Right ventricle myocardium superior (tissue), 1 donor: ENCODE measurements at places on chromosomes 2 and 18. TPM values are rescaled to one million over a fixed set of nuclear protein-coding genes. Genes with fewer than 3 reads are reported as not detected.

DNA sequence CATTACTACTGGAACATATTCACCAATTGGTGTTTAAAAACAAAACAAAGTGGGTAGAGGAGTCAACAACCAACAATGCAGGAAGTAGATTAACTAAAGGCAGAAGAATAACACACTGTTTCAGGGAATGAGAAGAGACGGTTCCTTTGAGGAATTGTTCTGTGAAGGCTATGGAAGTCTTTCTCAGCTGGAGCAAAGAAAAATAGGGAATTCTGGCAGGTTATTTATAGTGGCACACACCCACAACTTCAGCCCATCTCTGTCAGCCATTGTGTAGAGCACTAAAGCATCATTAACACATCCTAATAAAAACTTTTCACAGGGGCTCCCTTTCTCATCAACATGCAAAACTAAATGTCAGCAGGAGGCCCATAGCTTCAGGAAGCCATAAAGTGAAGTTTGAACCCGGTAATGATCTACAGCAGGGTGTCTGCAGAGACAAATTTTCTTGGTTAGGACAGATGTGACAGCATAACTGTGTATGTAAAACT, 113.6 kb downstream of the CDH2 start:
- no peak for DNase-seq

- no peak for DNase-seq
Observed at GRCh38 chr2:216181351-216181750, 72.2 kb downstream of the XRCC5 start.

DNA sequence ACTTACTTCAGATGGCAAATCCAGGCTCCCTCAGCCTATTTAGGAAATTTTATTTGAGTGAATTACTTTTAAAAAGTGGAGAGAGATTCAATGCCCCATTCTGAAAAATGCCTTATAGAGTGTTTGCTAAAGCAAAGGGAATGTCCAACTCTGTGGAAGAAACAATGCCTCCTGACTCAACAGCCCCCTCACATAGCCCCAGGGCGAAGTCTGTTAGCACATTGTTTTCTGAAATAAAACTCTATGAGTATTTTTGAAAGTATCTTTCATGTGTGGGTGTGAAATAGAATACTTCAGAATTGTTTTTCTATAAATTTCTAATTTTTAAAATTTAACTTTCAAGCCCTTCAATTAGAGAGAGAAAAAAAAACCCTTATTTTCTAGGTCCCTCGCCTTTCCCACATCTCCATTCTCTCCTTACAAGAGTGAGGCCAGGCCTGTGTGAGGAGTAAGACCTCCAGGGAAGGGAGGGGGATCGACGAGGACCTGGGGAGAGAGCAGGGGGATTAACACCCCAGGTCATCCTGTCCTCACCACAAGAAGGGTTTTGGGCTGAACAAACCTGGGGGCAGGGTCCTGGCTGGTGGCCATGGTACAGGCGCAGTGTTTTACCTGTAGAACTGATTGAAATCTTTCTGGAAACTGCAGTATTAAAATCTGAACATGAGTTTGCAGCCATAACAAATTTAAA, 141.4 kb downstream of the SNTG2 start:
- no peak for DNase-seq

DNA sequence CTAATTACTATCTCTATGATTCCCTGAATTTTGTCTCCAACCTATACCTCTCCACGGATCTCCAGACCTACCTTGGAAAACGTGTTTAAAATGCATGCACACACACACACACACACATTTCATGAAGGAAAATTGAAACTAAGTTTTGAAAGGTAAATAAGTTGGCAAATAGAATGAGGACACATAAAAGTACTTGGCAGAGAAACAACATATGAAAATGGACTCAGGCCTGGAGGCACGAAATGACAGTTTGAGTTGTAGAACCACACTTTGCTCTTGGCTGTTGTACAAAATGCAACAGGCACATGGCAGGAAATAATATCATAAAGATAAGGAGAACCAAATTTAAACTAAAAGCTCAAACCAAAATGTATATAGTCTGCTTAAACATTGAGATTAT, 868.1 kb upstream of the CNTNAP5 start:
- no peak for DNase-seq

Gene XDH
- total RNA-seq = 0.13 TPM

Gene PAX3
- not detected for total RNA-seq

- no peak for DNase-seq
Observed at GRCh38 chr2:238418196-238418998, 8.3 kb upstream of the ASB1 start.

DNA sequence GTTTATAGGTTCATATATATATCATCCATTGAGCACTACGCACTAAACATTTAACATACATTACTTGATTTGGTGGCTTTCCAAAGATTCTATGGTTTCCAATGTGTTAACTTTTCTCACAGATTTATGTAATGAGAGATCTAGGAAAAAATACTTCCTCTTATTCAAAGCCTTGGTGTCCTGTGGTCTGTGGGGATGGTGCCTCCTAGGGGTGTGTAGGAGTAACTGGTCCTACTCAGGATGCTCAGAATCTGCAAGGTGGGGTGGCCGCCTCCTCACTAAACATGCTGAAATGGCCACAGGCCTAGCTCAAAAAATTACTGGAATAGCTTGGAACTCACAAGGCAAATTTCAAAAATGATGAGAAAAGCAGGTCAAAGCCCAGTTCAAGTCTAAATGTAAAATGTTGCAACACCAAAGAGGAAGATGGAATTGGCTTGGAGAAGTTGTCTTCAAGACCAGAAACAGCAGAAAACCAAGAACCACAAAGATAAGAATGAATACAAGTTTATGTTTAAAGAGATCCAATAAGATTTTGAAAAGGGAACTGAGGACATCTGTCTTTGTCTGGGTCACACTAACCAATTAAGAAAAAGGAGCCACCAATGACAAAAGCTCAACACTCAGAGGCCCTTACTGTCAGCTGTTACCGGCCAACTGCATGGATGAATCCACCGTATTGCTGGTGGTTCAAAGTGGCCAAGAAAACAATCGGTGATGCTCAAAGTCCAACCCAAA, 11.5 kb downstream of the GPR55 start:
- DNase-seq = no peak

Gene PPP4R3B
- total RNA-seq = 24.7 TPM

Gene MATN3
- 0.16 TPM for total RNA-seq

- DNase-seq = no peak
Observed at GRCh38 chr18:78912844-78913243, 66.8 kb upstream of the SALL3 start.

Gene AQP12B
- total RNA-seq = not detected

Gene PROKR1
- total RNA-seq = not detected

Gene IL18RAP
- total RNA-seq = 0.30 TPM

Gene RGPD4
- total RNA-seq = 0.11 TPM

DNA sequence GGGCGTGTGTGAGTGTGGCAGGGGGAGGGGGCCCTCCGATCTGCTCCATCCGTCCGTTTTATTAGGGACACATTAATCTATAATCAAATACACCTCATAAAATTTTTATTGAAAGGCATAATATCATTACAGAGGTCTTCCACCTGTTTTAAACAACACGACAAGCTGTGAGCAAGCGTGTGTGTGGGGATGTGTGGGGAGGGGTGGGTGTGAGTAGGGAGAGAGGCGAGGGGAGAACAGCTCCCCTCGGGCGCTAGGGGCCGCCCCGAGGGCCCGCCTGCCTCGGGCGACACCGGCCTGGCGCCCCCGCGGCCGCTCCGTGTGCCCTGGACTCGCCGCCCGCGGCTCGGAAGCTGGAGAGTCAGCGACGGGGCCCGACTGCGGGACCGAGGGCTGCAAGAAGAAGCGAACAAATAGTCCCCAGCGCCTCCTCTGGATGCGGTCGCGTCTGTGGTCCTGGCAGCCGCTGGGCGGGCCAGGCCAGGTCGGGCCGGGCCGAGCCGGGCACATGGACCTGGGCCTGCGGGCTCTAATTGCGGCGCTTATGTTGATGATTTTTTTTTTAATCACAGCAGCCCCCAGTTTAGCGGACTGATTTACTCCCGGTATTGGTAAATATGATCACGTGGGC, 352 bp upstream of the HOXD9 start:
- no peak for DNase-seq

Gene NYAP2
- not detected for total RNA-seq

- no peak for DNase-seq
Observed at GRCh38 chr18:74525741-74526140, 8.6 kb upstream of the CNDP1 start.

Gene MYCN
- total RNA-seq = 0.24 TPM

Gene COBLL1
- total RNA-seq = 12.1 TPM

DNA sequence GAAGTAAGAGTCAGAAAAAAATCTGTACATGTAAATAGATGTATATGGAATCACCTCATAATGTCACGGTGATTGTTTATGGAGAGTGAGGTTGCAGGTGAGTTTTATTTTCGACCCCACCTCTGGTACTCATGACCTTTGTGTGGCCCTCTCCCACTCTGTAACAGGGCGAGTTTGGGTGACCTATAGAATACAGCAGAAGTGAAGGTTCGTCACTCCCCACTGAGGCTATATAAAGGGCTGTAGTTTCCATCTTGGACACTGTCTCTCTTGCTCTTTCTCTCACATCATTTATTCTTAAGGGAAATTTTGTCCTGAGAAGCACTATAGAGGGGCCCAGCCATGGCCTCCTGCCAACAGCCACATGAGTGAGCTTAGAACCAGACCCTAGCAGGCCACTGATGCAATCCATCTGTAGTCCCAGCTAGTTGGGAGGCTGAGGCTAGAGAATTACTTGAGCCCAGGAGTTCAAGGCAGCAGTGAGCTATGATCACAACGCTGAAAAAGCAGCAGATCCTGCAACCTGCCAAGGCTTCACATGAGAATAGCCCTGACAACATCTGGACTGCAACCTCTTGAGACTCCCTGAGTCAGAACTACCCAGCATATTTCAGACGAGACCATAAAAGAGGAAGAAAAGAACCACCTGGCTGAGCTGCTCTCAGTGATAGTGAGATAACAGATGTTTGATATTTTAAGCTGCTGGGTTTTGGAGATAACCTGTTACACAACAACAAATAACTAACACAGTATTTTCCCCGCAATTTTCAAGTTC, 74.3 kb upstream of the SLC1A4 start:
- DNase-seq = no peak

GRCh38 chr2:237931205-237931721, 35.6 kb upstream of the UBE2F start:
- DNase-seq = no peak

DNA sequence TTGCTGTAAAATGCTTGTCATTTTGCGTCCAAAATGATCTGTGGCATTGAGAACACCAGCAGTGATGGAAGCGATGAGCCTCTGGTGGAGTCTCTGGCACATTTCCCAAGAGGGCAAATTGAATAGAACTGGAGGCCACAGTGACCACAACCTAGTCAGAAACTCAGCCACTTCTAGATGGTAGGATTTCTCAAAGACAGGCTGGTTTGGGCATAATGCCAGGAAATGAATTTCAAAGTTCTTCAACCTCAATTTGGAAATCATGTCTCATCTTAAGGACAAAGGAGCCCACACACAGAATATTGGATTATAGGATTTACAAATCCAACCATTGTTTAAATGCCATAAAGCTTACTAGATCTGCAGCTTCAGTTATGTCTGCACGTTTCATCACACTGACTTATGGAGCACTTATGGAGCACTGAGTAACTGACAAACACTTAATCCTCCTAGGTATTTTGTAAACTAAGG, 132.1 kb downstream of the COL6A3 start:
- DNase-seq = no peak

DNA sequence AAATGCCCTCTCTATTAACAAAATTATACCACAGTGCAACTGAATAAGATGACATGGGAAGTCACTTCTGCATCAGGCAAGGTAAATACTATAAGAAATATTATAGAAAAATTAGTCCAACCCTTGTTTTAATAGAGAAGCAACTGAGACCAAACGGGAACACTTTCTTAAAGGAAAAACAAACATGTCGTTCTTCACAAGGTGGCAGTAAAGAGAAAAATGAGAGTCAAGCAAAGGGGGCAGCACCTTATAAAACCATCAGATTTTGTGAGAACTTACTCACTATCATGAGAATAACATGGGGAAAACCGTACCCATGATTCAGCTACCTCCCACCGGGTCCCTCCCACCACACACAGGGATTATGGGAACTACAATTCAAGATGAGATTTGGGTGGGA, 481.7 kb upstream of the CRIM1 start:
- DNase-seq = no peak

Gene UPP2
- total RNA-seq = not detected

DNA sequence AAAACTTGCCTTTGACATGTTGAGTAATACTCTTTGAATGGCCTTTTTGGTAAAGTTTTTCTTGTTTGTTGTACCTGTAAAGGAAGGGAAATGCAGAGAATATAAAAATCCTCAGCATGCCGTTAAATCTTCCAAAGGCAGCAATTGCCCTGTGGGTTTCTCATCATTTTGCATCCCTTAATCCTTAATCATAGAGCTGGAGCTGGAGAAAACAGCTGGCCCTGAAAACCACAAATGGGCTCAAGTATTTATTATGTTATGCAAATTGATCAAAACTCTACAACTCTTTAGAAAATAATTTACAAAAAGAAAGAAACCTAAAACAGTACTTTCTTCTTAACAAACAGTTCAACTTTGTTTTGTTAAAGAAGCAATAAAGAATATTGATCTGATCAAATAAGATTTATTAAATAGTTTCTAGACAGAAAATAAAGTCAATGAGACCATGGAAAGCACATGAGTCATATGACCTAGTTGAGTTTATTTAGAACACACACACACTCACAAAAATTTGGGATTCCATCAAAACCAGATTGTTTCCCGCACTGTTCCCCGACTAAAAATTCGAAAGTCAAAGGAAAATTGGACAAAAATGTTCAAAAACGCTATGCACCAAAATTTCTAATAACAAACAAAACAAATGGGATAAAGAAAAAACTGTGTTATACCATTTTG, 309.0 kb downstream of the GULP1 start:
- DNase-seq = no peak

Gene RAB17
- total RNA-seq = 4.1 TPM

- DNase-seq = no peak
Observed at GRCh38 chr2:21038403-21039073, 5.3 kb downstream of the APOB start.

DNA sequence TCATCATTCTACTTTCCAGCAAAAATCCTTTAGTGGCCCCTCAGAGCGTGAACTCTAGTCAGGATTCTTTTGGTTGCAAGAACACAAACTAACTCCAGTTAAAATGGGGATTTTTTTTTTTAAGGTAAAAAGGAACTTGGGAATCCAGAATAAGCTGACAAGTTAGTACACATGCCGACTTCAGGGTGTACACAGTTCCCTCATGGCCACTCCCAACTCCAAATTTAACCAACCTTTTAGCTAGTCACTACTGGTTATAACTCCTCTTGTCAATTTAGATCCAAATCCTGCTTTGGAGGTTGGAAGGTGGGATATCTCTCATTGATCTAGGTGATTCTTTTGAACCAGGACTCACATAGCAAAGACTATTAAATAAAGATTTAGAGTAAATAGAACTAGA, 5.0 kb upstream of the PGAP1 start:
- DNase-seq = no peak

DNA sequence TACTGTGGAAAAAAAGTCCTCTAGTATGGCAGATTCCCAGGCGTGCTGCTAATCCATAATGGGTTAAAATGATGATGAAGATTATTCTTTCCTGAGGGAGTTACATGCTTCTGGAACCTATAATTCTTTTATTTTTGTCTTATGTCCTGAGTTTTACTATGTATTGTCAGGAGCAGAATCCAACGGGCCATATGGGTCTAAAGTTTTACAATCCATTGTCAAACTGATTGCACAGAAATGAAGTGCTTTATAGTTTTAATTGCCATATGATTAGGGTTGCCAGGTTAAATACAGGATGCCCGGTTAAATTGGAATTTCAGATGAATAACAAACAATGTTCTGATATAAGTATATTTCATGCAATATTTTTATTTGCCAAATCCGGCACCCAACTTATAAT, 100.9 kb upstream of the MAP3K20 start:
- DNase-seq = no peak

GRCh38 chr2:10404324-10405143, 43.6 kb downstream of the ODC1 start:
- DNase-seq = no peak
